Astrocyte (in vitro differentiated cells and primary cell): ENCODE measurements at places on chromosomes 3 and 15. TPM values are rescaled to one million over a fixed set of nuclear protein-coding genes. Genes with fewer than 3 reads are reported as not detected.

- no peak for DNase-seq
These were observed 144.2 kb downstream of the GHSR start for GRCh38 chr3:172303941-172304558.

- no peak for DNase-seq
These were observed 38.0 kb upstream of the XCR1 start for GRCh38 chr3:46065294-46065705.

DNA sequence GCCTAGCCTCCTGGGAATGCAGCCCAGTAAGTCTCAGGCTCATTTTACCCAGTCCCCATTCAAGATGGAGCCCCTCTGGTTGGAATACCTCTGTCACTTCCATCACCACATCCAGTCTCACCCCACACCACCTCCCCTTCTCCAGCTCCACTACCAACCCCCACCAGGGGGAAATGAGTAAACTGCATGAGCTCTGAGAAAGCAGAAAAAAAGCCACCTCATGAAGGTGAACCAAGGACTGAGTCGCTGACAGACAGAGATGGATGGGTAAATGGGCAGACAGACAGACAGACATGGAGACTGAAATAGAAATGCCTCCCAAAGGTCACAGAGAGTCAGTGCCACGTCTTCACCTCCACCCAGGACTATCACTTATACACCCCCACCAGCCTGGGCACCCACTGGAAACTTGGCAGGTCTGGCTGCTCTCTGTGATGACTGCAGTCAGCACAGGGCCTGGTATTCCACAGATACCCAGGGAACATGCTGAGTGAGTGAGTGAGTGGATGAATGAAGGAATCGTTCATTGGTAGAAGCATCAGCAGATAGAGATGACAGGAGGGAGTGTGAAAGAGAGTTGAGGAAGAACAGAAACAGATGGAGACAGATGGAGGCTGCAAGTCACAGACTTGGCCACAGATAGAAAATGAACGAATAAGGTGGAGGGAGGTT lies 4.9 kb upstream of the LOXL1 start:
- no peak for DNase-seq

GRCh38 chr15:68794307-68794706 lies 26.4 kb downstream of the ANP32A start:
- DNase-seq: no peak

GRCh38 chr15:72057548-72058091 lies 60.3 kb downstream of the MYO9A start:
- no peak for DNase-seq

- DNase-seq: no peak
These were observed 346.5 kb upstream of the CNTN4 start for GRCh38 chr3:1752205-1752604.

DNA sequence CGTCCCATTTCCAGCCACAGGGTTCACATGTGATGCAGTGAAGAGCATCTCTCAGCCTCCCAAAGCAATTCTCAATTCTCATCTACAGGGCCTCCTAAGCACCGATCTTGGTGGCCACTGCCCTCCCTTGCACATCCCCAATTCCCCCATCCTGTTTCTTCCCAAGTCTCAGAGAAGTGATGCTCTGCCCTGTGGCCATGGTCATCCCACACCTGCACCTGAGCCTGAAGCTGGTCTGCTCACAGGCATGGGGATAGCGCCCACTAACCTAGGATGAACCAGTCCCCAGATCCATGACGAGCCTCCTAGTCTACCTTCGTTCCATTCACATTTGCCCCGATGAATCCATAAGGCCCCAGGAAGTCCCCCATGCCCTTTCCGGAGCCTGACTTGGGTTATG lies 201.5 kb downstream of the UACA start:
- DNase-seq: no peak

- no peak for DNase-seq
These were observed 44.7 kb downstream of the FAM43A start for GRCh38 chr3:194730365-194730764.

DNA sequence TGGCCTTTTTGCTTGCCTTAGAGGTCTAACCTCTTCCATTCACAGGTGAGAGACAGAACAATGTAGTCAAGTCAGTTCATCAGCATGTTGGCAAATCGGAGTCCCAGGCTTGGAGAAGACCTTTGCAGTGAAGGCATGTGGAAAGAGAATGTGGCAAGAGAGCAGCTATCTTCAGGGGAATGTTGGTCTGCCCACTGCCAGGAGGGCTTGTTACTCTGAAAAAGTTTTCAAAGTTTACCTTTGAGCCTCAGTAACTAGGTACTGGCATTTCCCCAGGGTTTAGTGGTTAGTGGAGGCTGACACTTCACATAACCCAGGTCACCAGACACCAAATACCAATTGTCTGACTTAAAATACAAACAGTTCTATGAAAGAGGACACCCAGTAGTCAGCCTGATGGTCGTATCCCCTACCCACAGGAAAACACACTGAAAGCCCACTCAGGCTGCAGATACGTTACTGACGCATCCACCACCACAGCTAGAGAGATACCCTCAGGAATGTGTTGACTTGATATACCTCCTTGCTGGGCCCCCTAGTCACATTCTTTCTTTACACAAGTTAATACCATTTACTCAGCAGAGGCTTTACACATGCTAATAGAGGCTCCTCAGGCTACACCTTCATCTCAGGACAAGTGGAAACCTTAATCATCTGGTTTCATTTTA lies 9.7 kb upstream of the ARID3B start:
- DNase-seq: peak; percentile 98

- no peak for DNase-seq
These were observed 166.3 kb downstream of the FAM43A start for GRCh38 chr3:194851941-194852340.

- DNase-seq: peak; percentile 36
These were observed 132.6 kb upstream of the LRRN1 start for GRCh38 chr3:3666664-3667063.

- no peak for DNase-seq
These were observed 1.1 kb downstream of the TFDP2 start for GRCh38 chr3:142148044-142148791.

GRCh38 chr15:24848050-24848449 lies 106.7 kb upstream of the SNRPN start:
- DNase-seq: peak; percentile 24

- peak; percentile 88 for DNase-seq
These were observed 57.1 kb upstream of the POU1F1 start for GRCh38 chr3:87333393-87333892.

AADACL2 gene
- total RNA-seq: not detected in 2 replicates

RARB gene
- 0.27 and 0.29 TPM in 2 replicates for total RNA-seq

CDHR4 gene
- not detected in 2 replicates for total RNA-seq

GPX1 gene
- total RNA-seq: 208 and 268 TPM in 2 replicates
